Stimulated activated CD4-positive, alpha-beta T cell treated with anti-CD3 and anti-CD28 coated beads, Interleukin-1b, Interleukin-23, amount 100 ng/mL, for 1 hour (primary cell): ENCODE measurements at places on chromosomes 2 and 18.

- DNase-seq, result no peak
These were observed 225.8 kb downstream of the NAPG start for GRCh38 chr18:10751653-10752052.

DNA sequence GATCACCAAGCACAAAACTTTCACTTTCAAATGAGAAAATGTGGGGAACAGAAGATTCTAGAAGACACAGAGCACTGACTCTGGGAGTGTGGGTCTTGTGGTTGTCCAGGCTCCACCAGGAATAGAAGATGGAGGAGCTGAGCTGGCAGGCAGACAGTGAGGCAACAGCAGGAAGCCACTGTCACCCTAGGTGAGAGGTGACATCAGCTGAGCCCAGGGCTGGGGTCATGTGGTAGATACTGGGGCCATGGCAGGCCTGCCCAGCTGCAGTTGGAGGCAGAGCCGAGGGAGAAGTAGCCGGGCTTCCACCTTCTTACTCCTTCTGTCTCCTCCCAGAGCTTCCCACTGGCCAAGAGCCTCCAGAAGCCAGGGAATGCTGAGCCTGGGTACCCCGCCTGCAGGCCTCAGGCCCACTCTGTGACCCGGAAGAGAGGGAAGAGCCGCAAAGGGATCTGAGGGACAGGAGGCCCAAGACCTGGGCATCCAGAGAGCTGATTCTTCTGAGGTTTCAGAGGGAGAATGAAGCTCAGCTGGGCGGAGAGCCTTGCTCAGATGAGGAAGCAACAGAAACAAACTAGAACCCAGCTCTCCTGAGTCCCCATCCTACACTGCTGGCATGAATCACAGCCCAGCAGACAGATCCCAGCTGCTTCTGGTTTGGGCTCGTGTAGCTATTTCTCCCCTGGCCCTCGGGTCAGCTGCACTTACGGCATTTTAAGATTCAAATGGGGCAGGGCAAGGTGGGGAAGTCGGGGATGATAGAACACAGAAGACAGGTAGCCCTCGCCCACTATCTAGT, 39.8 kb upstream of the ASAP2 start:
- no peak for DNase-seq

DNA sequence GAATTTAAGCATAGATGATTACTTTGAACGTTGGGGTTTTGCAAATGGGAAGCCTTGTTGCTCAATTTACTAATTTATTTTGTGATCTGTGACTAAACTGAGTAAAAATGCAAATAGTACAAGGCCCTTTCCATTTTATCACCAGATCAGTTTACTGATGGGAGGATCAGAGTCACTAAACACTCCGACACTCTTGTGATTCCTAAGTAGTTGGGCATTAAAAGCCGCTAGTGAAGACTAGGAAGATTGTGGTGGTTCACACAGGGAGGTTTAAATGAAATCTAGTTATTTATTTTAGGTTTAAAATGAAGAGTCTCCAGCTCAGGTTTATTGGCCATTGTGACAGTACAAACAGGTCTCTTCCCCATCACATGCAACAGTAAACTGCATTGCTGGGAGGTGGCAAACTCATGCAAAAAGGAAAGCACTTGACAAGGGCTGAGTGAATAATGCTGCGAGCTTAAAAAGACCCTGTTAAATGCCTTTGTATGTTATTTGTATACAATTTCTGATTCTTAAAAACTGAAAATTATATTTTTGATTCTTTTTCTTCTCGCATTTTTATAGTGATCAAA, 394.8 kb upstream of the FANCL start:
- no peak for DNase-seq

DNA sequence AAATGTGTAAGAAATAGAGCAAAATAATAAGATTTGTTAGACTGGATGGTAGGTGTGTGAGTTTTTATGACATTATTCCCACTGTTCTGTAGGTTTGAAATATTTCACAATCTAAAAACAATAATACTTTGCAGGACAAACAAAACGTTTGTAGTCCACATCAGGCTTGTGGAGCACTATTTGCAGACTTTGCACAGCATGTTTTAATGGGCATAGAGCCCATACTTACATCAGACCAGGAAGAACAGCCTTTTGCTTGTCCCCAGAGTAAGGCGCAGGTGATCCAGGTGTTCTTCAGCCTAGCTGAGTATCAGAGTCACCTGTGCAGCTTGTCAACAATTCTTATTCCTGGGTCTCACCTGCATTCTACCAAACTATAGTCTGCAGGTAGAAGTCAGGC, 9.1 kb upstream of the STK39 start:
- DNase-seq, result no peak

- no peak for DNase-seq
These were observed 91.9 kb upstream of the CXCR4 start for GRCh38 chr2:136209561-136210454.

DNA sequence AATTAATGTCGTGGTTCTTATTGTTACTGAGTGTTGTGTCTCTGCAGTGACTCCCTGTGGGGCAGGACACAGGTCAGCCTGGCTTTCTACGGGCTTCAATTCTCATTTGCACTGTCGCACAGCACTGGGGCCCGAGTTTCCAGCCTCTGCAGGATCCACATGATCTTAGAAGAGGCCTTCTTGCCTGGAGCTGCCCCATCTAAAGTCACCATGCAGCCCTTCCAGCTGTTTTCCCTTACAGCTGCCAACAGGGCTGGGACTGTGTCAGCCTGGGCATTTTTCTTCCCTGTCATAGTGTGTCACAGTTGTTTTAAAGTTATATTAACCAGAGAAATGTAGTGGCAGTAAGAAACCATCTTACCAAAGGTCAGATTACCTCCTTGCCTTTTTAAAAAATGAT, 27.0 kb downstream of the FHL2 start:
- no peak for DNase-seq

GRCh38 chr18:70046796-70047195, 99.1 kb upstream of the CD226 start:
- no peak for DNase-seq

GRCh38 chr18:59877361-59877760, 22.4 kb upstream of the PMAIP1 start:
- no peak for DNase-seq

- no peak for DNase-seq
These were observed 19.0 kb downstream of the INO80C start for GRCh38 chr18:35478520-35479435.

GRCh38 chr2:39649511-39649910, 16.2 kb upstream of the TMEM178A start:
- no peak for DNase-seq

- DNase-seq, result no peak
These were observed 36.1 kb downstream of the MRPL35 start for GRCh38 chr2:86235196-86235980.

DNA sequence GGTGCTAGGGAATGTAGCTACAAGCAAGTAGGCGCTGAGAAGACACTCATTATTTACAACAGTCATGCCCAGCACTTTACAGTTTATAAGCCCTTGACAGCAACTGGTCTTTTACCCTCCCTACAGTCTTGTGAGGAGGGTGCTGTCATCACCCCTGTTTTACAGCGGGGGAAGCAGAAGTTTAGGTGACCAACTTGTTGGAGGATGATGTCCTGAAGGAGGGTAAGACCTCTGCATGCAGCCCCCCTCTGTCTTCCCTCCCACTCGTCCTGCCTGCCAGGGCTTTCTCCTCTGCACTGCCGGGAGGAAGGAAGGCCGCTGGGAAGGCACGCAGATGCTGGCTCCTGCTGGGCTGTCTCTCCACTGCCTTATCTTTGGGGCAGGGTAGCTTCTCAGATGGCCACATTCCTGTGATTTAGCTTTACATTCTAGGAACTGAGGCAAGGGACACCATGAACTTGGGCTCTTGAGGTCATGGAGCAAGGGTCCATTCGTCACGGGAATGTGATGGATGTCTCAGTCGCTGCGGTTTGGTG, 972 bp downstream of the IL1R1 start:
- no peak for DNase-seq

- no peak for DNase-seq
These were observed 200.4 kb upstream of the NRP2 start for GRCh38 chr2:205481861-205482260.

DNA sequence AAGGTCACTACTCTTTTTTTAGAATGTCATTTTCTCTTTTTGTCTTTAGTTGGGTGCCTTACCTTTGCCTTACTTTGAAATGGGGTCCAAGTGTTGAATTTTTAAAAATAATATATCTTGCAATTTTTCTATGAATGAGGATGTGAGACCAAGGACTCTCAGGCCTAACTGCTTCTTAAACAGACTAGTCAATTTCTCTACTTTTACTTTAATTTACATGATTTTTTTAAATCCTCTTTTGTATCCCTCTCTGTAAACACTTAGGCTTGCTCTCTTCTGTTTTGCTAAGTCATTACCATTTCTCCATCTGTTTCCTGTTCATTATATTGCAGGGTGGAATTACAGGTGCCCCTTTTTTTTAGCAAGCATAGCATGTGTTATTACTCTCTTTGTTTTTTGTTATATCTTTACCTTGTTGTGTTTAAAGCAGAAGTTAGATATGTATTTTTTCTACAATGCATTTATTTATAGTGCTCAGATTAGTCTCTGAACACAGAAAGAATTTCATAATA, 261.8 kb downstream of the SPAG16 start:
- no peak for DNase-seq

DNA sequence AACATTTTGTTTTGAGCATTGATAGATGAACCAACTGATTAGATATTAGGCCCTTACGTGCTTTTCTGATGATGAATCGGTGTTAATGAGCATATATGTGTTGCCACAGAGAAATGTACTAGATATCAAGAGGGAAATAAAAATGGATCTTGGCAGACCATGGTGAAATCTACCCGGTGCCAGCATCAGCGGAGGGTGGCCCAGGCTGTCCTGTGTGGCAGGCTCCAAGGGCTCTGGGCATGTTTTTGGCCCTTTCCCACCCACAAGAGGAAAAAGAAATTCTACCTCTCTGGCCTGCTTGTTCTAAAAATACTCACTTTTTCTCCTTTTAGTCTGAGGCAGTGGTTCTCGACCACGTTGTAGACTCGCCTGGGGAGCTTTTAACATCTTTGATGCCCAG, 154.2 kb downstream of the CTIF start:
- DNase-seq, result no peak

GRCh38 chr2:109715313-109715805, 78.7 kb upstream of the RGPD5 start:
- DNase-seq, result no peak

DNA sequence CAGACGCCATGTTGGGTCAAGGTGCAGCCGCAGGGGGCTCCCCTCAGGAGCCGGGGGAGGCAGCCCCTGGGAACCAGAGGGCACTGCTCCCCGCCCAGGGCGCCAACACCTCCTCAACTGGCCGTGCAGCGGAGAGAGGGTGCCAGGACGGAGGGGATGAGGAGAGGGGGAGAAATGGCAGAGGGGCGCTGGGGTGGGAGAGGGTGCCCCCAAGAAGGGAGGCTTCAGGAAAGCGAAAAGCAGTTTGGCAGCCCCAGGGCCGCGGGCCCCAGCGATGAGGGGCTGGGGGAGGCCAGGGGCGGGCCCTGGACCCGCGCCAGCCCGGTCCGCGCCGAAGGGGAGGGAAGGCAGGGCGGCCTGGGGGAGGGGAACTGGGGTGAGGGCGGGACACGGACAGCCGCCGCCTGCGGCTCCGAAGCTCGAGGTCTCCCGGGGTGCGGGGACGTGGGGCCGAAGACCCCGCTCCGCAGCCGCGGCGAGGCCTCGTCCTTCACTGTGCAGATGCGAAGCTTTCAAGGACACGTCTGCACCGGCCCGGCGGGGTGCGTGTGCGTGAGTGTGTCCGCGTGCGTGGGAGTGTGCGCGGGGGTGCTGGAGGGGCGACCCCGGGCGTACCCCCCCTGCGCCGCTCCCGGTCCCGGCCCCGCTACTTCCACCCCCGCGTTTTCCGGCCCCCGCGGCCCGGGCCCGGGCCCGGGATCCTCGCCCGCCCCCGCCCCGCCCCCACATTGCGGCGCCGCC, 1.4 kb downstream of the DNMT3A start:
- no peak for DNase-seq

DNA sequence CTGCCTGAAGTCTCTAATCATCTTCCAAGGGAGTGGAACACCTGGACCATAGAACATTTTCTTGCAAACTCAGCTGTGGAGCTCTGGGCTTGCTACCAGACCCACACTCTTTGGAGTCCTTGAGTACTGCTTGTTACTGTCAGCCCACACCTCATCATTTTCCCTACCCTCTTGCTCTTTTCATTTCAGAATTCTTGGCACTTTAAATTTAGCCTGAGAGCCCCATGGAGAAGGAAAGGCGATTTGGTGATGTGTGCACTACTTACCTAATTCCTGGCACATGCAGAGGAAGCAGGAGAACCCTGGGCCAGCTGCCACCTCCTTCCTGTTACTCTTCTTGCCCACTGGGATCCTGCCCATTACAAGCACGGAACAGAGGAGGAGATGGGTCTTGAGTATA, 31.7 kb downstream of the TMEM178A start:
- no peak for DNase-seq

DNA sequence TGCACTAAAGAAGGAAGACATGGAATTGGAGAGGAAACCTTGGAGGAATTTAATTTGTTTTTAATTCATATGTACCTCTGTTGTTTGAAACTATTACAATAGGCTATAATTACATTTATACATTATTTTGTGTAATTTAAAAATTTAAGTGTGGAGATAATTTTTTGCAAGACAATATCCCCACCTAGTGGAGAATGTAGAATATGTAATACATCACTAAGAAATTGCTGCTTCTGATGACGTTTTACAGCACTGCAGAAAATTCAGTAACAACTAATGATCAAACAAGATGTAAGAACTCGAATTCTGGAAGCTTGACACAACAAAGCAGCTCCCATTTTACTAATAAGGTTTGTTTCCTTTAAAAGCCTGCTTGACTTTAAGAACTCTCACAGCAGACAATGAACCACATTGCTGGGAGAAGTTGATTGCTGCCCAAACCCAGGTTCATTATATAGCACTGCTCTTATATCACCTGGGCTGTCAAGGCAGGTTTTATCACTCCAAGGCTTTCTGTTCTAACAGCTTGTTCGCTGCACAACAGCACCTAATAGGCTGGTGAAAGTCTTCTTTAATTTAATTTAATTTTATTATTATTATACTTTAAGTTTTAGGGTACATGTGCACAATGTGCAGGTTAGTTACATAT, 53.4 kb downstream of the THADA start:
- no peak for DNase-seq

- DNase-seq, result no peak
These were observed 33.4 kb upstream of the ATP8B1 start for GRCh38 chr18:57836557-57836956.

- no peak for DNase-seq
These were observed 434.2 kb downstream of the MEIS1 start for GRCh38 chr2:66869076-66869475.

- no peak for DNase-seq
These were observed 71.8 kb downstream of the CMPK2 start for GRCh38 chr2:6793913-6794312.

DNA sequence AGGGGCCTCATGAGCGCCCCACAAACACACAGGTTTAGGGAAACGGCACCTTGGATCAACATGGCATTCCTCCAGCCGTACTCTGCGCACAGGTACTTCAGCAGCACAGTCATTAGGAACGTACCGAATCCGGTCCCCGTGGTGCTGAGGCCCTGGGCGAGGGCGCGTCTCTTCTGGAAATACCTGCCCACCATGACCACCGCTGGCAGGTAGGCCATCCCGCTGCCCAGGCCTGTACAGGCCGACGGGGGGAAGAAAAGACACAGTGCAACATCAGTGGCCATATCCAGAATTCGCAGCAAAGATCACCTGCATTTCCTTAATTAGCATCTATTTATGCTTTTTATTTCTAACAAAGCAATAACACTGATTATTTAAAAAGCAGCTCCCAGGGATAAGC, 22.2 kb downstream of the SLC16A14 start:
- no peak for DNase-seq
